Effector CD4-positive, alpha-beta T cell (primary cell): ENCODE measurements at places on chromosomes 5 and 9.

GRCh38 chr5:55407059-55407684, 99.4 kb downstream of the MTREX start:
- DNase-seq, result no peak

- DNase-seq, result no peak
These were observed 408.3 kb downstream of the KDM4C start for GRCh38 chr9:7166074-7166473.

DNA sequence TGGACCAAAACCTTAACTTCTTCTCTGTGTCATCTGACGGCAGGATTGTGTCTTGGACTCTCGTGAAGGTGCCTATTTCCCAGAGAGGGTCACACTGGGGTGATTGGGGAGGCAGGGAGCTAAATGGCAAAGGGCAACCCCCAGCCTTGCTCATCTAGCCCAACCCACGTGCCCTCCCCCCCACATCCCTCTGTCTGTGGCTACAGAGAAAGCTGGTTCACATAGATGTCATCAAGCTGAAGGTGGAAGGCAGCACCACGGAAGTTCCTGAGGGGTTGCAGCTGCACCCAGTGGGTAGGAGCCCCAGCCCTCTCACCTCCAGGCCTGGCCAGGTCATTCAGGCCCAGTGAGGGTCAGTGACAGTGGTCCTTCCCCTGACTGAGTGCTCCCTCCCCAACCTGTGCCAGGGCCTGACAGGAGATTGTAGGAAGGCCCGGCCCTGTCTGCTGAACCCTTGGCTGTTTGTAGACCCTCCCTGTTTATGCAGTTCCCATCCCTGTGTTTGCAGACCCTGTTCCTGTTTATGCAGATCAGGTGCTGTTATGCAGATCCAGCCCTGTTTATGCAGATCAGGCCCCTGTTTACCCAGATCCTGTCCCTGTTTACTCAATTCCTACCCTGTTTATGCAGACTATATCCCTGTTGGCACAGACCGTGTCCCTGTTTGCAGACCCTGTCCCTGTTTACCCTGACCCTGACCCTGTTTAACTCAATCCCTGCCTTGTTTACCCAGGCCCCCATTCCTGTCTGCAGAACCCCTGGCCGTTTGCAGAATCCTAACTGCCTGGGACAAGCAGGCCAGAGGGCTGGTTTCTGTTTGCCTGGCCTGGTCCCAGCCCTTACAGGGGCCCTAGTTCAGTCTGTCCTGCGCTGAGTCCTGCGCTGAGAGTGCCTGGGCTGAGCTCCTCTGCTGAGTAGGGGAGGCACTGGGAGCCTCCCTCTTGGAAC, 10.4 kb downstream of the ENHO start:
- no peak for DNase-seq

DNA sequence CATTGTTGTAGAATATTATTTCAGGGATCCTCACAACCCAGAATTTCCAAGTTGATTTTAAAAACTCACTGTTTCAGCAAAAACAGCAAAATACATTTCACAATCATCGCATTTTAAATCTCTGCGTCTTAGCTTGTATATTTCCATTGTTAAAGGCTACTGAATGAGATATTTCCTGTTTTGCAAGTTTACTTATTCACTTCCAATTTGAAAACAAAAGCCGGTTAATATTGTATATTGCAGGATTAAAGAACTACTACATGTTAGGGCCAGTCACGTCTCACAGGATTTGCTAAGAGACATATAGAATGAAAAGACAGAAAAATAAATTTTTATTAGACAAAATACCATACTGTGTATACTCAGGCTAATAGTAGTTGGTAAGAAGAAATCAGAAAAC, 395.9 kb upstream of the CDH9 start:
- no peak for DNase-seq

GRCh38 chr9:35909274-35909673, at the start of gene SPAAR:
TSS of gene SPAAR (plus strand) at chr9:35909490. CDS start at chr9:35910464, 974 bp downstream.
- no peak for DNase-seq

GRCh38 chr5:164013077-164013670, 507.8 kb downstream of the MAT2B start:
- DNase-seq, result no peak

DNA sequence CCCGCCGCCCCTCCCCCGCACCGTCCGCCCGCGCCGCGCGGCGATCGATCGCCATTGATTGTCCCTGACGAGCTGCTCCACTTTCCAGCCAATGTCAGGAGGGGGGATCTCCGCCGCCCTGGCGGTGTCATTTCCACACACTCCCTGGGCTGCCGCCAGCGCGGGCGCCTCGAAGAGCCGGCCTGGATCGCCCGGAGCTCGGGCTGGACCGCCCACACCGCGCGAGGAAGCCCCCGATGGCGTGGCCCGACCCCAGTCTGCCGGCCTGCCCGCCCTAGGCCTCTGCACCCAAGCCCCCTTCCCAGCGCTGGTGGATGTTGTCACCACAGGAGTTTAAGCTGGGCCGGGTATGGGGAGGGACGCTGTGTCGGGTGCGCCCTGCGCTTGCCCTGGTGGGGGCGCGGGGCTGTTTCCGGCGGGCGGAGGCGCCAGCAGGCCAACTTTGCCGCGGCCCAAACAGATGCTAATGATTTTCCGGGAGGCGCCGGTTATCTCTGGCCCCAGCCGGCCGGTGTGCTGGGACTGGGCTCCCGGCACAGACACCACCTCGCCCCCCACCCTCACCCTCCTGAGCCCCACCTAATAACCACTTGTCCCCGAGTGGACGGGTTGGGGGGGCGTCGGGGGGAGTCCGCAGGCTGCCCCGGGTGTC, 10.6 kb upstream of the CXXC5 start:
- peak; percentile 41 for DNase-seq

DNA sequence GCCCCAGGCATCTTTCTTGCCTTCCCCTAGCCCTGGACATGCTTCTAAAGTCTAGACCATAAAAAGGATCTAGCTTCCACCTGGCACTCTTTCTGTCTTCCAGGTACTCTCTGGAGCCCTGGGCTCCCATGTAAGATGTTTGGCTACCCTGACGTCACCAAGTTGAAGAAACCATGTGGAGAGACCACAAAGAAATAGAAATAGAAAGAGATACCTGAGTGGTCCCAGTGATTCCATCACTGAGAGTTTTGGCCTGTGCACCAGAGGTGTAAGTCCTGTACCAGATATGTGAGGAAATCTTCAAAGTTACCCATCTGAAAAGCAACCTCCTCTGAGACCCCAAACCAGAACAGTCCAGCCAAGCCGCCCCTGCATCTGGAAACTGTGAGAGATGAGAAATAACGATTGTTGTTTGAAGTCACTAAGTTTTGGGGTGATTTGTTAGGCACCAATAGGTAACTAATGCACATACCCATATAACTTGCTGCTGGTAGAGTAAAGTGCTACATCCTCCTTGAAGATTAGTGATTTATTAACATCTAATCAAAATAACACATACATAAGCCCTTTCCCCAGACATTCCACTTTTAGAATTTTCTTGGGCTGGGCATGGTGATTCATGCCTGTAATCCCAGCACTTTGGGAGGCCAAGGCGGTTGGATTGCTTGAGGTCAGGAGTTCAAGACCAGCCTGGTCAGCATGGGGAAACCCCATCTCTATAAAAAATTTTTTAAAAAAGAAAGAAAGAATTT, 85.7 kb upstream of the LHFPL2 start:
- no peak for DNase-seq

- DNase-seq, result no peak
These were observed 3.2 kb downstream of the ROR2 start for GRCh38 chr9:91946653-91947488.

DNA sequence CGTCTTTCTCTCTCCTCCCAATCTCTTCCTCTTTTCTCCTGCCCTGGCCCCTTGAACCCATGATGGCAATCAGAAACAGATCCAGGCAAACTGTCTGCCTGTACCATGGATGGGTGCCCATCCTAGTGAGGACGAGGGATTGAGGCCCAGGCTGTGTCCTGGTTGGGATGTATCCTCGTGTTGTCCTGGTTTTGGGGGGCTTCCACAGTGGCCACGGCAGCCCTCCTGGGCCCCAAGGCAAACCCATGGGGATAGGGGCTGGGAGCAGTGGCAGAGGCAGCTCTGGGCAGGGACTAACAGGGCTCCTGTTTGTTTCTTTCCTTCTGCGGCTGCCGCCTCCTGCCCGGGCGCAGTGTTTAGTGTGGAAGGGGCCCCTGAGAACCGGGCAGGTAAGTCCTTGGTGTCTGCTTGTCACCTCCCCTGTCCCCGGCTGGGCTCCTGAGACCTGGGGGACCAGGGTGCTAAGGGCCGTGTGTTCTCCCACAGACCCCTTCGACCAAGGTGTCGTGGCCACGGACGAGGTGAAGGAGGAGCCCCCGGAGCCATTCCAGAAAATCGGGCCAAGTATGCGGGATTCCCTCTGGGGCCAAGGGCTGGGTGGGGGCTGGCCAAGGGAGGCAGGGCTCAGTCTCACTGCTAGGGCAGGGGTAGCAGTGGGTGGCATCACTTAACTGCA, 70.0 kb downstream of the AMBP start:
- DNase-seq, result no peak
